Activated T-helper 1 cell treated with Interleukin-2 at 50 U/mL for 16 hours (primary cell): ENCODE measurements at places on chromosomes 6 and 20.

- DNase-seq, result no peak
Measured at GRCh38 chr20:33246077-33246476, 10.3 kb downstream of the BPIFA1 start.

GRCh38 chr6:159196430-159196975 lies 27.3 kb downstream of the FNDC1 start:
- DNase-seq, result no peak

DNA sequence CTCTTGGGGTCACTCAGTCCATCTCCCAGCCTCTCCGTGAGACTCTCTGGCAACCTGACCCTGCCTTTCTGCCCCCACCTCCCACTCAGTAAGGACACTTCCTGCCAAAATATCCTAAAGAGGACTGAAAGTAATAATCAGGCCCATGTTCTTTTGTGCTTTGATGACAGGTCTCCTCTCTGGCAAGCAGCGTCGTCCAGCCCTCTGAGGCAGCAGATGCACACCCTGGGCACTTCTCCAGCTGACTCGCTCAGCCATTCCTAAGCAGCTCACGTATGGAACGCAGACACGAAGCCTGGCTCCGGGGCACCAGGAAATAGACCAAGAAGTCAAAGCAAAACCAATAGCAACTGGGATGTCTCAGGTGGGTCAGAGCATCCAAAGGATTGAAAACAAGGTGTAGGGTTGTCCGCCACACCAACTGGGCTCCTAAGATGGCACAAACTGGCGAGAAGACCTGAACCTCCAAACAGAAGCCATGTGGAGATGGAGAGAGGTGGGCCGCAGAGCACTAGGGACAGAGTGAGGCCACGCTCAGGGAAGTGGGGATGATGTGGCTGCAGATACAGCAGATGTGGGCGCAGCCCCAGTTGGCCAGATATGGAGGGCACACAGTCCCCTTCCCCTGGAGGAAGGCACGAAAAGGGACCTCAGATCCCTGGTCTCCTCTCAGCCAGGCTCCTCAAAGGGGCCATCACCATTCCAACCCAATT lies 99.3 kb downstream of the PRND start:
- no peak for DNase-seq

- no peak for DNase-seq
Measured at GRCh38 chr6:76706631-76707030, 634.2 kb upstream of the IMPG1 start.

- DNase-seq, result no peak
Measured at GRCh38 chr6:13447949-13448724, 39.3 kb downstream of the GFOD1 start.

DNA sequence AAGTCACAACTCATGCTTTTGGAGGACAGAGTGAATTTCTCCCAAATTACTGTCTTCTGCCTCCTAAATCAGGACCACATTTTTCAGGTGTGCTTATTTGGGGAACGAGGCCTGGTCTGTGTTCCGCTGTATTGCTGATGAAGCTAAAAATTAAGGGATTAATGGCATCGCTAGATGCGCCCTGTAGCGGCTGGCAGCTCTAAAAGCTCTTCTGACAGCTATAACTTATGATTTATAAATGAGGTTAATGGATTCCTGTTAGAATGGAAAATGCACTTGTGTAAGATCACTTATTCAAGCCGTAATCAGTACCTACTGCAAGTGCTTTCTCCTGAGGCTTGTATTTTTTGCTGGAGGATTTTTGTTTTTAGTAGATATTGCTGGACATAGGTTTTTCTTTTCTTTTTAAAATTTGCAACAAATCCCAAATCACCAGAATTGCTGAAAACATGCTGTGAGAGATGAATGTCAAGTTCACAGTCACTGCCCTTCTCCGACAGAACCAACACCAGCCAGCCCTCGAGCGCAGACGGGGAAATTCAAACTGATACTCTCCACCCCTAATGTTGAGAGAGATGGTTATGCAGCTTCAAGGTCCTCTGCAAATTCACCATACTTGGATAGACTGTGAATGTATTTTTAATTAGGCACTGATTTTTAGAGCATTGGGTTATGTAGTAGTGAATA lies 49.1 kb downstream of the AKAP12 start:
- no peak for DNase-seq

DNA sequence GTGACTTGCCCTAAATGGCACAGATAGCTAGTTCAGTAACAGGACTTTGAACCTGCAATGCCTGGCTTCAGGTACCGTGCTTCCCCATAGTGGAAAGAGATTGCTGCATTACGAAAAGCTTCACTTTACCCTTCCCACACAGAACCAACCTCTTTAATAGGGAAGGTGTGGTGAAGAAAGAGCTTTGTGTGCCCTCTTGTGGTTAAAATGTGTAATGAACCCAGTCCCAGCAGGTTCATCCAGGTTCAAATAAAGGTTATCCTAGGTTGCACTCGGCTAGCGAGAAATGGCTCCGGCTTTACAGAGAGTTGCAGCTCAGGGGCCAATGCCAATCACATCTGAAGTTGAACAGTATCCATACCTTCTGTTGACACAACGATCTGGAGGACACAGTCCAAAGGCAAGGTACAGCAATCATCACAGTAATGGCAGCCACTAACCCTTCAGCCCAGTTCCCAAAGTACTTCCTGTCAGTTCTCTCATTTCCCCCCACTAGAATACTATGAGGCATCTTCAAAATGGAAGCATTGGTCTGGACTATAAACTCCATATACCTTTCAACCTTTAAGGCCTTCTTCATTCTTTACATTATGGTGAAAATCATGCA lies 3.0 kb downstream of the DEFB115 start:
- DNase-seq, result no peak
